Osteoblast (primary cell): ENCODE measurements at places on chromosomes 7 and 10.

DNA sequence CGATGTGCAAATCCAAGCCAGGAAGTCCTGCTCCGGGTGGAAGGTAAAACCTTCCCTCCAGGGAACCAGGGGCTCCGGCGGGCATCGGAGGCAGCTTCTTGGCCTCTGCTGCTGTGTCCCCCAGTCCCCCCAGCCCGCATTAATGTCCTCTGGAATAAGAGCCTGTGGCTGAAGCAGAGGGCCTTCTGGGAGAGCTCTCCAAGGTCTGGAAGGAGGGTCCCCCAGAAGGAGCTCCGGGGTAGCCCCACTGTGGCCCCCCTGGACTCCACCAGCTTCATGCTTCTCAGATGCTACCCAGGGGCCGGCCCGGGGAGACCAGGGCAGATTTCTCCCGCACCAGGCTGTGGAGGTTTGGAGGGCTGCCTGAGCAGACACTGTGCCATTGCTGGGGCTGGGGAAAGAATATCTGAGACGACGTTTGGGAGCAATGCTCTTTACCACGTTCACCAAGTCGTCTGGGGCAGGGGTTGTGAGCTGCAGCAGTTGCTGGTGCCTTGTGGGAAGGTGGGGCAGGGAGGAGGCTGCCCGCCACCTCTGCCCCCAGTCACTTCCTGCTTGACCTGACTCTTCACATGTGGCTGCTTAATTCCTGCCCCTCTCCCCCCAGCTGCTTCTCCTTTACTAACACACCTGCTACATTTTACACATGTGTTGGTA, 8.3 kb downstream of the ZNF853 start:
- H3K27ac ChIP-seq = no peak overlapping the region
- no peak overlapping the region for H3K4me3 ChIP-seq
- H3K4me1 ChIP-seq = no peaks in the 10 kb centered on the region
- no peaks in the 10 kb centered on the region for H3K36me3 ChIP-seq
- no peak for DNase-seq

DNA sequence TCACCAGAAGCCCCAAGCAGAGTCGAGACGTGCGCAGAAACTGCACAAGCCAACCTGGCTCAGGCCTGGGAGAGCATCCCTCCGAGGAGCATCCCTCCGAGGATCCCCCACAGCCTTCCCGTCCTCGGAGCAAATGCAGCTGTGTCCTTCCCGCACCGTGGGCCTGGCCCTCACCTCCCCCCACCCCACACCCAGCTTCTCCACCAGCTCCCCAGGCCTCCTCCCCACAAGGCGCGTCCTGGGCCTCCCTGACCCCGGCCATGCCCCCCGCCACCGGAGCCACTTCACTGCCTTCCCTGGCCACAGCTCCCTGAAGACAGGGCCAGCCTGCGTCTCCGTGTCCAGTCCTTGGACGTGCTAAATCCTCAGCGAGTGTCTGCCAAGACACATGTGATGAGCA, 60.6 kb downstream of the PTPRN2 start:
- no peak overlapping the region for H3K27ac ChIP-seq
- no peaks in the 10 kb centered on the region for H3K27me3 ChIP-seq
- DNase-seq = no peak
- H3K4me3 ChIP-seq = no peak overlapping the region
- H3K4me1 ChIP-seq = no peaks in the 10 kb centered on the region

GRCh38 chr10:23198610-23198939, 6.5 kb downstream of the PTF1A start:
- DNase-seq = peak; percentile 66
- H3K27me3 ChIP-seq = peaks cover 59% of the 10 kb centered on the region
- H3K27ac ChIP-seq = no peak overlapping the region

- no peaks in the 10 kb centered on the region for H3K27me3 ChIP-seq
- no peak overlapping the region for H3K27ac ChIP-seq
These were observed 202.5 kb upstream of the PTN start for GRCh38 chr7:137546009-137546408.

DNA sequence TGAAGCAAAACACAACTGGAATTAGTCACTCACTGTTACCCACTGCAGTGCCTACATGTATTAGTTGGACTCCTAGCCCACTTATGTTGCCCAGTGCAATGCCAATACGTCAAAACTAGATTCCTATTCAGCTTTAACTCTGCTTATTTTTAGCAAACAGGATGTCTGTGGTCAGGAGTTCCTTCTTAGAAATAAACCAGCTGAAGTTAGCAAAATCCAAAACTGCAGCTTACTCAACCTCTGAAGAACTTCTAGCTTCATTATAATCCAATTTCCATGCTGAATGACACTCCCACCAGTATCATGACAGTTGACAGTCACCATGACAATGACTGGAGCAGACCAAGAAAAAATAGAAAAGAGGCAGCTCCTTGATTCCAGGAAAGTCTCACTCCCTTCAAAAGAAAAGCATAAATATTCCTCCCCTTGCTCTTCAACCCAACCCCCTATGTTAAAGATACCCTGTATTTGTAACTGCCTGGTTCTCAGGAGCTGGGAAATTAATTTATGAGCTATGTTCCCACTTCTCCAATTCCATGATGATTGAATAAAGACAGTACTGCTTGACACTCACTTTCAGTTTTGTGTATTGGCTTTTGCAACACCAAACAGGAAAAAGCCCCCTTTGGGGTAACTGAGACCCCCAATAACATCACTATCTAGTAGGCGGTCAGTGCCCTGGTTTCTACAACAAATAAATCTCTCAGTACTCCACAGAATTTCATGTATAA, 327.4 kb downstream of the SORCS1 start:
- no peaks in the 10 kb centered on the region for H3K36me3 ChIP-seq
- no peaks in the 10 kb centered on the region for H3K4me1 ChIP-seq
- H3K4me3 ChIP-seq = no peak overlapping the region
- no peak for DNase-seq

- H3K27ac ChIP-seq = peak overlapping the region; percentile 96
- no peak overlapping the region for H3K4me3 ChIP-seq
- peaks cover 44% of the 10 kb centered on the region for H3K4me1 ChIP-seq
- H3K27me3 ChIP-seq = no peaks in the 10 kb centered on the region
- DNase-seq = no peak
- H3K36me3 ChIP-seq = no peaks in the 10 kb centered on the region
These were observed 572.6 kb downstream of the IPMK start for GRCh38 chr10:57694956-57695608.

DNA sequence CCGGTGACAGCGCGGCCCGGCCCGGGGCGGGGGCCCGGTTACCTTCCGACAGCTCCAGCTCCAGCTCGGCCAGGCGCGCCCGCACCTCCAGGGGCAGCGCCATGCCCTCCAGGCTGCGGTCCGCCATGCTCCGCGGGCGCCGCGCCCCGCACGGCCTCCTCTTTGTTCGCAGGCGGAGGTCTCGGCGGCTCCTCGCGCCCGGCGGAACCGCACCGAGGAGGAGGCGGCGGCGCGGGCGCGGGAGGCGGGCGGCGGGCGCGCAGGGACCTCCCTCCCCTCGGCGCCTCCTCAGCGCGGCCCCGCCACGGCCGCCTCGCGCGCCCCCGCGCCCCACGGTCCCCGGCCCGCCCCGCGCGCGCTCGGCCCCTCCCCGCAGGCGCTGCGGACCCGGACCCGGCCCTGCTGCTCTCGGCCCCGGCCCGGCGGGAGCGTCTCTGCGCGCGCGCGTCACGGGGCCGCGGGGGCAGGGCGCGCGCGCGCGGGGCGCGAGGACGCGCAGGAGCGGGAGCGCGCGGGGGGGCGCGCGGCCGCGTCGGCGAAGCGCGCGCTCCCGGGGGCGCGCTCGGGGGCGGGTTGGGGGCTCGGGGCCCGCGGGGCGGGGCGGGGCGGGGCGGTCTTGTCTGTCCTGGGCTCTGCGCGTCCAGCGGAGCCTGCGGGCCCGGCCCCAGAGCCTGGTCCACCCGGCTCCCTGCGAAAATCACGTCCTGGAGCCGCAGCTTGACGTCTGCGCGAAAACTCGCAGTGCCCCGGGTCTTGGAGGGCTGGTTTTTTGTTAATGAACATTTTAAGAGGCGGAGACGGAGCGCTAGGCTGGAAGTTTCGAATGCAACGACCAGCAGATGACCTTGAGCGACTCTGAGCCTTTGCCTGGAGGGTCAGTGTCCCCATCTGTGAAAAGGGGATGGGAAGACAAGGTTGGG, at the start of gene DIP2C:
DIP2C (minus strand) TSS at position 217 of the 920 bp plus-strand sequence; CDS start at position 127, 90 bp downstream.
- no peaks in the 10 kb centered on the region for H3K36me3 ChIP-seq
- DNase-seq = peak; percentile 100
- peaks cover 28% of the 10 kb centered on the region for H3K4me1 ChIP-seq
- H3K4me3 ChIP-seq = peak within 1 kb of the TSS; percentile 84
- peak within 1 kb of the TSS; percentile 65 for H3K27ac ChIP-seq

GRCh38 chr10:4067531-4067930, 282.5 kb upstream of the KLF6 start:
- H3K4me1 ChIP-seq = peaks cover 35% of the 10 kb centered on the region
- H3K36me3 ChIP-seq = no peaks in the 10 kb centered on the region
- H3K4me3 ChIP-seq = no peak overlapping the region

DNA sequence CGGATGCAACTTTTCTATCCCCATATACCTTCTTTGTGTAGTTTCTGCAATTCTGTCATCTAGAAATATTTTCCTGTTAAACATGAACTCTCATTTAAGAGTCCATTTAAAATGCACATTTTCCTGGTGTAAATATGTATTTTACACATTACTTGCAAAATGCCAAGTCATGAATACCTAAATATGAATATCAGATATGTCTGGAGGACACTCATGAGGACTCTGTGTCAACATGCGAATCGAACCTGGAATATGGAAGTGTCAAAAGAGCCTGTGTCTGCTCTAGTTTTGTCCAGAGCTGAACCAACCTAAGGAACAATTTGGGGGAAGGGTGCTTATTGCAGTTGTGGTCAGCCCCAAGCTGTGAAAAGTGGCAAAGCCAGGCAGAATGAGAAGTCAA, 163.7 kb upstream of the CELF2 start:
- DNase-seq = peak; percentile 11
- no peaks in the 10 kb centered on the region for H3K27me3 ChIP-seq
- no peaks in the 10 kb centered on the region for H3K4me1 ChIP-seq

DNA sequence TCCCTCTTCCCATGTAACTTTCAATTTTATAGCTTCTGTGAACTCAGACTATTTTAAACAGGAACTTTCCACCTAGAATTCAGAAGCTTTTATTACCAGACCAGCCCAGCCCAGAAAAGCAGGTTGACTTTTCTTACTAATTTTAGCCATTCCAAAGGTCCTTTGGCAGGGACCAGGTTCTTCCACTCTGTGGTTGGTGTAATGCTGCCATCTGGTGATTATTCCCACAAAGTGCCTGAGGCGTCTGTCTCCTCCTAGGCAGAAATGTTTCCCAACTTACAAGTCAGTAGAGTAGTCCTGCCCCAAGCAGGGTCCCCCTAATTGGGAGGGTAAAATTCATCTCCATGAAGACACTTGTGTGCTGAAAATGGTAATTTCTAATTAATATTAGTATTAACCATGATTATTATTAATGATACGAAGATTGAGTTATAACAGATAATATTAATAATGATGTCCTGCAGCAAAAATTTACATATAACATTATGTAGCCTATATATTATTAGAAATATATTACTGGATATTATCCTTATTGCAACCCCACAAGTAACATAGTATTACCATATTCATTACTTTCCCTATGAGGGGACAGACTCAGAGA, 53.0 kb upstream of the PPP1R17 start:
- no peaks in the 10 kb centered on the region for H3K27me3 ChIP-seq
- no peak overlapping the region for H3K4me3 ChIP-seq
- no peak for DNase-seq
- H3K4me1 ChIP-seq = no peaks in the 10 kb centered on the region

DNA sequence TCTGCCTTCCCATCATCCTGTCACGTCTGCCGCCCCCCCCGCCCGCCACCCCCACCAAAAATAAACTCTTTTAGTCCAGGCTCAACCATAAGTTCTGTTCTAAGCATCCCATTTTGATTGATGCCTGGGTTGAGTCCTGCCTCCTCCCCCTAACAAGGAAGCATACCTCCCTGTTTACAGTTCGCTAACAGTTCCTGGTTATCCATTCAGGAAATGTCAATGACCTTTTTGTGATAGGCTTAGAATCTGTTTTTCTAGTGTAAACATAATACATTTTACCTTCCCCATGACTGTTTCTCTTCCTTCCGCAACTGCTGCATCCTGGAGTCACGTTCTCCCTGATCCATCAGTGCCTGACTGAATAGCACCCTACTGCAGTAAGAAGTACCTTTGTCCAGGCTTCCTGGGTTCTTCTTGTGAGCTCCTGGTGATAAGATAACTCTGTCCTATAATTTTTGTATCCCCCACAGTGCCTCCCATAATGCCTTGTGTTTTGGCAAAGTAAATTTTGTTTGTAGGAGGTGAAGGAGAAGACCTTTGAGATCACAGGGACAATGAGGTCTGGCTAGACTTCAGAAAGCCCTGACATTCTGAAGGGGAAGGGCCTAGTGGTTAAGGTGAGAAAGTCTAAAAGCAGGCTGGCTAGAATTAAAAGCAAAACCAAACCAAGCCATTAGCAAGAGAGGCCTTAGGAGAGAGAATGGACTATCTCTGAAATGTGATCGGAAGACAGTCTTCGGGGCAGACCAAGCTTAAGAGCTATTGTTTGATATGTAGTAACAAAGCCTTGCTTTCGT, 7.3 kb downstream of the AGFG2 start:
- no peaks in the 10 kb centered on the region for H3K36me3 ChIP-seq
- no peaks in the 10 kb centered on the region for H3K27me3 ChIP-seq
- H3K27ac ChIP-seq = peak overlapping the region; percentile 90
- peak overlapping the region; percentile 12 for H3K4me3 ChIP-seq

DNA sequence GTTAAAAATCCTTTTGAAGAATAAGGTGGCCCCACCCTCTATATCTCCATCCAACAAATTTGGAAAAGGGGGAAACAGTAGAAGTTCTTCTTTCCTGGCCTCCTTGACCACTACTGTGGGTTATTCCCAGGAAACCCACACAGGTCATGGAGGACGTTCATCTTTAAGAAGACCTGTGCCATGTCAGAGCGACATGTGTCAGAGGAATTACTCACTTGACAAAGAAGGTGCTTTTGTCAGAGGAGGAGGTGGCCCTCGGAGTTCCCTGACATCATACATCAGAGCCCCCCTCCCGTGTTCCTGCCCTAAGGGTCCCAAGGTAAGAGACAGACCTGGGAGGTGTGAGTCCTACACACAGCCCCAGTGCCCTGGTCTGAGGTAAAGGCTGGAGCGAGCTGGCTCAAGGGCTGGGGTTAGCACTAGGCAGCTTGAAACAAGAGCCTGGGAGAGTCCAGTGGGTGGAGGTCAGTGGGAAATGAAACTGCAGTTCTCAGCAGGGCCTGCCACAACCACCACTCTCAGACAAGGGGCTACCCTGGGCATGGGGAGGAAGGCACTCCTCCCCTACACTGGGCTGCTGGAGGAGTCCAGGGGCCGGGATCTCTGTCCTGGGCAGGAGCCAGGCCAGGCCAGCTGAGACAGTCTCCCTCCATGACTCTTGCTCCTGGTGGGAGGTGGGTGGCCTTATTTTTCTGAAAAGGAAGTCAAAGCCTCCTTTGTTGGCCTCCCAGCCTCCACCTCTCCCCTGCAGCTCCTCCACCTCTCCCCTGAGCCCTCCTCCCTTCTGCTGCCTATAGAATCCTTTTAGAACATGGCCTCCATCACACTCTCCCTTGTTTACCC, 21.8 kb upstream of the ZMIZ1 start:
- peaks cover 15% of the 10 kb centered on the region for H3K4me1 ChIP-seq
- no peaks in the 10 kb centered on the region for H3K36me3 ChIP-seq
- H3K27ac ChIP-seq = no peak overlapping the region
- H3K27me3 ChIP-seq = peaks cover 17% of the 10 kb centered on the region
- DNase-seq = peak; percentile 43
